Skeletal muscle cell (primary cell): ENCODE measurements at places on chromosomes 6 and 20.
A peak's percentile ranks its signal among the peaks of the same experiment; 100 is the strongest.

DNA sequence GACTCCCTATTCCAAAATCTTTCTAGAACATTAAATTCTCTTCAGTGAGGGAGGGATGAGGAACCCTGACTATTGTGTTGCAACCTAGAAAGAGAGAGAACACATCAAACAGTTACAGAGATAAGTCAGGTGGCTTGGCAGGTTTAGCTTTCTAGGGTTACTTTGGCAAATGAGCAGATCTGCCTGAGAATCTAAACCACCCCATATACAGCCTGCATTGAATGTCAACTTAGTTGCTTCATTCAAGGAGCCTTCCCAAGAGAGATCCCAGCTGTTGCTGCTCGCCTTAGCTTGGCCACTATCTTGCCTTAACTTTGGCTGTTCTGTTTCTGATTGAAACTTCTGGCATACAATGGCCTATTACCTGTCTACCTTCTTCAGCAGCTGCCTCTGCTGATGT is 74.7 kb upstream of the TCF21 start:
- DNase-seq: no peak

DNA sequence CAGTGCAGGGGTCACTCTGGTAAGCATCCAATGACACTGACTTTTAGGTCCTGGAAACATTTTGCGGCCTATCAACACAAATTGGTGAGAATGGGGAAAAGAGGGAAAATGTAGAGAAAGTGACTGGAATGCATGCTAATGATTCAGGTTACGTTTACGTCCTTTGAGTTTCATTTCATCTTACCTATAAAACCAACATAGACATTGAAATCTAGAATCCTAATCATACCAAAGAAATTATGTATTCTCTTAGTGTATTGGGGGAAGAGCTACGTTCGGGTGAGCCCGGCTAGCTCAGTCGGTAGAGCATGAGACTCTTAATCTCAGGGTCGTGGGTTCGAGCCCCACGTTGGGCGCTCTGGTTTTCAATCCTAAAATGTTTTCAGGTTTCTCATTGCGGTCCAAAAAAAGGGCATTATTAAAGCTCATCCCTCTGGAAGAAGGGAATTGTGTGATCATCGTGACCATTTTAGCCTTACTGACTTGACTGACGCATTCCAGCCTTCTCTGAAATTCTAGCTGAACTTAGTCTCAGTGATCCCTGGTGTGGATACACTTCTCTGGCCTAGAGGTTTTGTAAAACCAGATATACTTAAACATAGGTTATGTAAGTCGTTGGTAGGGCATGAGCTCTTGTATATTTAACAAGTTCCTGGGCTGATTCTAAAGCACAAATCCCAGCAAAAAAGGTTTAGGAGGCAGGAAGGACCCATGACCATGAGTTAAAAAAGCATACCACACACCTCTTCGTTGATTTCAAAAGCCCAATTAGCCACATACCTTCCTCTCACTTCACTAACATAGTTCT is 18.3 kb downstream of the HMGN4 start:
- DNase-seq: peak; percentile 80

GRCh38 chr6:3194535-3195419 is 32.7 kb downstream of the TUBB2B start:
- no peak for DNase-seq

DNA sequence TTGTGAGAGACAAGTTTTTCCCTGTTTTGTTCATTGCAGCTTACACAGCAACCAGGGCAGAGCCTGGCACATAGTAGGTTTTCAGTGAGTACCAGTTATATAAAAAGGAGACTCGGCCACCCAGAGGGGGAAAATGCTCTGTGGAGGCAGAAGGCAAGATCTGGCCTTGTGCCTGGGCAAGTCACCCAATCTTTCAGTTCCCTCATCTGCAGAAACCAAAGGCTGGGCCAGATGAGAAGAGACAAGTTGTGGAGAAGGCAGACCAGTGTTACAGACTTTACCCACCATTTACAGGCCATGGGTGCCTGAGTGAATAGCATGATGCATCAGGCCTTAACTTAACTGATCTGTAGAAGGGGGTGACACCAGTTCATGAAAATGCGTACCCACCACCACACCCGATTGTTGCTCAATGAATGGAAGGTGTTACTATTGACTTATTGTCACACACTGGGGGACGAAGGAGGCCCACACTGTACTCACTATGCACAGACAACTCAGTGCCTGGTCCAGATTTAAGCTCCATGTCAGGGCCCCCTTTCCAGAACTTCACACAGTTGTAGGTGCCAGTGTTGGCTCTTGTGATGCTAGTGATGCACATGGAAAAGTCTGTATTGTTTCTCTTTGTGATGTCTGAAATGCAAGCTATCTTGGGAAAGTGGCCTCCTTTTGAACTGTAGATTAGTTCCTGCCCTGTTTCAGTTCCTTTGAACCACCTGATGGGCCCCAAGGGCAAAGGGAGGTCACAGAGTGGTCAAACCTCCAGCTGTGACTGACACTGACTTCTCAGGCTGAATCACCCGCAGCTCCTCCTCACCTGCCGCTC is 64.3 kb upstream of the SIRPG start:
- no peak for DNase-seq

GRCh38 chr6:168578036-168578435 is 137.1 kb downstream of the SMOC2 start:
- DNase-seq: no peak

DNA sequence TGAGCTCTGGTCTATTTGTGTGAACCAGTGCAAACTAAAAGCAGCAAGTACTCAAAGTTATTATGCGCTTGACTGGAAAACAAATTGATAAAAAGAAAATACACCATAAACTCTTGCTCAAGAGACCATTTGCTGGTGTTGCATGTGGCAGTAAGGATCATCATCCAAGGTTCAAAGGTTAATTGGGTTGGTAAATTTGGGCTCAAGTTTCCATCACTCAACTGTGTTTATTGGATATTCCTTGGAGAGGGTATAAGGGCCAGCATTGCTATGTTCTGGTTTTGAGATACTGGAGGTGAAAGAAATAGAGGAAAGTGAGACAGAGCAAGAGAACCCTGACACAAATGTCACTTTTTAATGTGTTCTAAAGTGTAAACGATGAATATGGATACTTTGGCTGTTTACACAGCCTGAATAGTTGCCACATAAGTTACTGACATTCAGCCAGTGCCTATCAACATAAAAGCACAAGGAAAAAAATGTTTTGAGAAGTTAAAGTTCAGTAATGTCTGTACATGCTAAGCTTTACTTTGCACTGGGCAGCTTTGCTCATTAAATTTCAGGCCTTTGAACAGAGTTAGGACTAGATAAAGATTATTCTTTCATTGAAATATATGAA is 736.1 kb downstream of the HDGFL1 start:
- DNase-seq: no peak

DNA sequence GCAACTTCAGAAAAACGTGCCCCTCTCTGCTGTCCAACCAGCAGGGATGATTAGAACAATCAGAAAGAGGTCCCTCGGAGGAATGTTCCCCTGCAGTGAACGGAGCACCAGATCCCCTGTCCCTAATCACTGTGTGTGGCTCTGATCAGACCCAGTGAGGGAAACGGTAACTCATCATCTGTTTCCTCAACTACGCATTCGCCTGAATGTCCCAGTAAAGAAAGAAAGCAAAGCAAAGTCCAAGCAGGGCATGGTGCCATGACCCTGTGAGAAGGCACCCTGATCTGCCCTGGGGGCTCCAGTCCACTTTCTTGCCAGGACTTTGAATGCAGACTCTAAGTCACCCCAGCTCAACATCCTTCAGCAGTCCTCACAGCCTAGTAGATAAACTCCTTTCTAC is 149.2 kb downstream of the LY86 start:
- no peak for DNase-seq

GRCh38 chr20:15638816-15639215 is 934.4 kb downstream of the KIF16B start:
- no peak for DNase-seq

DNA sequence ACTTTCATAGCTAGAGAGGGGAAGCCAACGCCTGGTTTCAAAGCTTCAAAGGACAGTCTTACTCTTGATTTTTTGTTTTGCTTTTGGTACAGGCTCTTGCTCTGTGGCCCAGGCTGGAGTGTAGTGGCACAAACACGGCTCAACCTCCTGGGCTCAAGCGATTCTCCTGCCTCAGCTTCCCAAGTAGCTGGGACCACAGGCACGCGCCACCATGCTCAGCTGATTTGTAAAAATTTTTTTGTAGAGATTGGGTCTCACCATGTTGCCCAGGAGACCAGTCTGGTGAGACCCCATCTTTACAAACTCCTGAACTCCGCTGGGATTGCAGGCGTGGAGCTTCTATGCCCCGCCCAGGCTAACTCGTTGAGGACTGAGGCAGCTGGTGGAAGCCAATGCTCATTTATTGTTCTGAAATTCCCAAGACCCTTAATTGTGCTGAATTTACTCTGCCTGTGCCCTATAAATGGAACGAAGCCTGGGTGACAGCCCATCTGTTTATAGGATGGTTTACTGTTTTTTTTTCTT is 18.0 kb downstream of the SRSF3 start:
- no peak for DNase-seq

DNA sequence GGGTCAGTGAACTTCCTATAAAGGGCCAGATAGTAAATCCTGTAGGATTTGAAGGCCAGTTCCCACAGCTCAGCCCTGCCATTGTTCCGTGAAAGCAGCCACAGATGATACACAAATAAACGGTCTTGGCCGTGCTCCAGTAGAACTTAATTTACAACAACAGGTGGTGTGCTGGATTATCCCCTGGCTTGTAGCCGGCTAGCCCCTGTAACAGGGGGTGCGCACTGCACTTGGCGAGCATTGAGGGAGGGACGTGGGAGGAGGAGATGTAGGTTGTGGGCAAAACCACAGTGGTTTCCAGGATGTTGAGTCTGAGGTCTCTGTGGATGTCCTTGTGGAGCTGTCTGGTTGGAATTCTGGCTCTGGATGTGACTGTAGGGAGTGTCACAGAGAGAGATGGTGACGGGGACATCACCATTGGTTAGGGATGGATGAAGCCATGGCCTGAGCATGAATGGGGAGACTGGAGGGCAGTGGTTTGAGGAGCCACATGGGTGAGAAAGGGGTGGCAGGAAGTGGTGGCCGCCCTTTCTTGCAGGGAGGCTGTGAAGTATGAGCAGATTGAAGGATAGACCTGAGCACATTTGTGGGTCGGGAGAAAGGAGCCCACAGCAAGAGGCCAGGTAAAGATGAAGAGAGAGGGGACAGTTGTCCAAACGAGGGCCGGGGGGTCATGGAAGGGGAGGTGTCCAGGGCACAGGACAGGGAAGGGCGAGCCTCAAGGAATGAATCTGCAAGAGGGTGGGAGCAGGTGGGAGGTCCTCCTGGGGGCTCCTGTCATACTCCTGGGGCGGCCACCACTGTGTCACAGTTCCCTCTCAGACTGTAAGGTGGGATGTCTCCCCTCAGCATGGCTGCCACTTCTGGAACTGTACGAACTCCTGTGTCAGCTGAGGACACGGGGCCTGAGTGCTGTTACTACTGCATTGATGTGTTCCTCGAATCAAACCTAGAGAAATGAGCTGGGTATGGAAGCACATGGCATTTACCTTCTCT is 53.6 kb downstream of the CDH26 start:
- DNase-seq: peak; percentile 62

- DNase-seq: no peak
These were observed 74.4 kb downstream of the NOL4L start for GRCh38 chr20:32510601-32511357.

DNA sequence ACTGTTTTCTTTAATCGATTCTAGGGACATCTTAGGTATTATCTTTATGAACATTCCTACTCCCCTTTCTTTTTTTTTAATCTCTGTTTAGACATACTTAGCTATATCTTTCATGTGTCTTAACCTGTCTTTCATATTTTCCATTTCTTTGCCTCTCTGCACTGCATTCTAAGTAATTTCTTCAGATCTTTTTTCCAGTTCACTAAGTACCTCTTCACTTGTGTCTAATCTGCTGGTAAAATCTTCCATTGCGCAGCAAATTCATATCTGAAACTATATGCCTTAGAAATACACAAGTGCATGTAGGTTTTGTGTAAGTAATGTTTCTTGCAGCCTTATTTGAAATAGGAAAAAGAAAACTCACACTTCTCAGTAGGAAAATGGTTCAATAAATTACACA is 165.4 kb upstream of the BTBD3 start:
- DNase-seq: no peak

GRCh38 chr6:73064266-73064665 is 161.0 kb downstream of the KHDC1L start:
- DNase-seq: no peak

DNA sequence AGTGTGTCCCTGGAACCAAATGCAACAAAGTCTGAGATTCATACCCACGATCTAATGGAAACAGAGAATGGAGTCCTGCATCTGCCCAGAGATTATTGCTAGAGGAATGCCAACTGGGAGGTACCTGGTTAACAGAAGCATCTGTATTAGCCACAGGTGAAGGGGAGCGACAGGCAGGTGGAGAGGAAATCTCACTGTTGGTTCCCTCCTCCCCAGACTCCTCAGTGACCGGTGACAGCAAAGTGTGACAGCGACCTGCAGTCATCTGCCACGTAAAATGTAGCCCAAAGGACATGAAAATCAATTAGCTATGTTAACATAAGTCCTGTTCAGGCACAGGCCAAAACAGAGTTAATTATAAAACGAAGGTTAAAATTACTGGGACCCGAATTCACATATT is 336.6 kb downstream of the SYNE1 start:
- no peak for DNase-seq

DNA sequence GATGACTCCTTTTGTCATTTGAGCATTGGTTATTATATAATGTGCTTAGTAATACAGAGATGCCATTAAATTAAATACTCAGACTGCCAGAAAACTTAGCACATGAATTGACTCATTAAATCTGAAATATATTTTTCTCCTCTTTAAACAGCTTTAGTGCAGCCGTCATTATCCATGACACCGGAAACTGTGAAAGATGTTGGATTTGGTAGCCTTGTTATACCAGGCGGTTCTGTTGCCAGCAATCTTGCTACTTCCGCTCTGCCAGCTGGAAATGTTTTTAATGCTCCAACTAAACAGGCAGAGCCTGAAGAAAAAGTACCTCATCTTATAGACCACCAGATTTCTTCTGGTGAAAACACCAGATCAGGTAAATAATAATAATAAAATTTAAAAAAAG is 97.6 kb downstream of the SCAF8 start:
- DNase-seq: no peak
